ENCODE measurements at places on chromosomes 12 and 14.

GRCh38 chr14:98433436-98433835 lies 838.6 kb downstream of the BCL11B start:
- no peak for DNase-seq

GRCh38 chr12:56629459-56630179 lies 507 bp downstream of the BAZ2A start:
- no peak for DNase-seq

- no peak for DNase-seq
Measured at GRCh38 chr14:51650716-51651387, 858 bp upstream of the FRMD6 start.

DNA sequence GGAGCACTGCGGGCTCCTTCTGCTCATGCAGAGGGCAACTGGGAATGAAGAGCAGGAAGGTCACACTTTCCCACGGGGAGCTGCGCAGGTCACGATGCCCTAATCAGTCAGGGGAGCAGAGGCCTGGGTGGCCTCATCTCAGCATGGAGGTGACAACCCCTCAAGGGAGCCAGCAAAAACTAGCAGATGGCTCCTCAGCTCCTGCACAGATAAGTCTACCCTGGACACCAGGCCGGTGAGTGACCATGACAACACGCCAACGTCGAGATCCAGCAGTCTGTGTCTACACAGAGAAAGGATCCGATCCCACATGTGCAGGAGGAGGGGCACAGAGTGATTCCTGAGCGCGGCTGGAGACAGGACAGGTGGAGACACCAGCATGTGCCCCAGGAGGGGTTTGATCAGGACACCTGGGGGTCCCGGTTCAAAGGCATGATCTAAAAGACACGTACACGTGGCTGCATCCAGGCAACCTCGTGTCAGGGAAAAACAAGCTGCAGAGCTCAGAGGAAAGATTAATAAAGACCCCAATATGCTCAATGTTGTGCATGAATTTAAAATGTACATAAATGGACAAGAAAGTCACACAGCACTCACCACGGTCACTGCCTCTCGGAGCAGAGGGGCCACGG lies 153.7 kb upstream of the SFSWAP start:
- DNase-seq: no peak

DNA sequence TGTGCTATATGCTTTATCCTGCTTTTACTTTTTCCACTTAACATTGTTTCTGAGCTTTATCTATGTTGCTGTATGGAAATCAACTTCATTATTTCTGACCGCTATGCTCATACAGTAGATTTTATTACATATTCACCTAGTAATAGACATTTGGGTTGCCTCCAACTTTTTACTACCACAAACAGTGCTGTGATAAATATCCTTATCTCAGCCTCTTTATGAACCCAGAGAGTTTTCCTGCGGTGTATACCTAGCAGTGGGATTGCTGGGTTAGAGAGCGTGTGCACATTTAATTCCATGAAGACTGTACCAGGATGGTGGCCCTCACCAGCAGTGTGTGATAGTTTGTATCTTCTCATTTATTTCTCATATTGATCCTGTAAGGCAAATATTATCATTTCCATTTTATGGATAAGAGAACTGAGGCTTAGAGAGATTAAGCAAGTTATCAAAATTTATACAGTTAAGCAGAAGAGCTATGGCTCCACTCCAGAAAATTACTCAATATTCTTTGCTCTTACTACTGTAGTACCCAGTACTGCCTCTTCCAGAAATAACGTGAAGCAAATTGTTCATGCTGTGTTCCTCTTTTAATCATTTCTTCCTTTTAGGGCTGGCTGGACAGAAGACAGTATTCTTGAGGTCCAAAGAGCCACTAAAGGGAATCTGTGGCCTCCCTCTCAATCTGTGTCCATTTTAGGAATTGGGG lies 26.3 kb upstream of the CISTR start:
- no peak for DNase-seq

GRCh38 chr14:27605282-27605681 lies 1007.4 kb upstream of the NOVA1 start:
- DNase-seq: no peak

GRCh38 chr14:98237939-98238338 lies 1034.1 kb downstream of the BCL11B start:
- no peak for DNase-seq

- DNase-seq: no peak
Measured at GRCh38 chr14:64942531-64943111, at the start of gene GPX2. TSS of gene GPX2 (minus strand) at chr14:64942745. CDS start at chr14:64942726, 19 bp downstream.

- no peak for DNase-seq
Measured at GRCh38 chr14:33792009-33792719, 158.7 kb downstream of the EGLN3 start.

- no peak for DNase-seq
Measured at GRCh38 chr14:68612049-68612448, 180.8 kb downstream of the ZFP36L1 start.

- DNase-seq: no peak
Measured at GRCh38 chr14:35708062-35708461, 101.0 kb downstream of the RALGAPA1 start.

GRCh38 chr14:55901291-55901690 lies 216.9 kb upstream of the PELI2 start:
- DNase-seq: no peak

GRCh38 chr12:2336409-2336829 lies 283.6 kb downstream of the CACNA1C start:
- no peak for DNase-seq

- DNase-seq: no peak
Measured at GRCh38 chr12:117967043-117967442, 1.7 kb downstream of the KSR2 start.

- no peak for DNase-seq
Measured at GRCh38 chr12:69172491-69172890, 66.9 kb upstream of the CPSF6 start.

DNA sequence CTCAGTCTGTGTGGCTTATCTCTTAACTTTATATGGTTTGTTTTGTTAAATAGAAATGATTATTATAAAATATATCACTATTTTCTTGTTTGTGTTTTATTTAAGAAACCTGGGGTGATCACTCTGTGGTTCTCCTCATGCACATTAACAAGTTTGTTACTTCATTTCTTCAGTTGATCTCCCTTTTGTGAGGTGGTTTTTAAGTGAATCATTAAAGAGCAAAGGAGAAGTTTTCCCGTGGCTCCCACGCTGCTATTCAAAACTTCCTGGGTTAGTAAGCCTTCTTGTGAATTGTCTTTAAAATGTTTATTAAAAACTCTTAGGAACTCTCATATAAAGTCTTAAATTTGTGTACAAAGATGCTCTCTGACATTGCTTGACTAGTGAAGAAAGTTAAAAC lies 11.8 kb downstream of the ADIPOR2 start:
- DNase-seq: no peak

All from spinal cord (tissue), 10 donors.